ENCODE measurements at places on chromosomes 1 and 21. TPM values are rescaled to one million over a fixed set of nuclear protein-coding genes. Genes with fewer than 3 reads are reported as not detected.

- no peak for DNase-seq
- no peaks in the 10 kb centered on the region for H3K4me1 ChIP-seq
- H3K27me3 ChIP-seq: no peaks in the 10 kb centered on the region
Measured at GRCh38 chr1:112054510-112054909, 65.0 kb upstream of the KCND3 start.

DNA sequence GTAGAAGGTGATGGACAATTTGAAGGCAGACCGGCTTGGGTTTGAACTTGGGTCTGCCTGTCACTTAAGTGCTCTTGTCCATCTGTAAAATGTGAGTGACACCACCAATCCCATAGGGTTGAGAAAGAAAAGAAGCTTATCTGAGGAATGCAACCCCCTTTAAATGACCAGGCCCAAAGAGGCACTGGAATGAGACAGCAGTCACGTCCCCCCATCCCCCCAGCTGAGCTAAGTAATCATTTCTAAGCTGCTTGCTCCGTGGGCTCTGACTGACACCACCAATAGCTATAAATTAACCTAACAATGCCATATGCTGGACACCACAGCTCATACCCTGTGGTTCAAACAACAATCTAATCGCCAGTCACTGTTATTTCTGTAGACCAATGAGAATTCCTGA is 15.1 kb downstream of the LCA5L start:
- H3K4me1 ChIP-seq: peaks cover 17% of the 10 kb centered on the region
- H3K36me3 ChIP-seq: no peaks in the 10 kb centered on the region
- H3K27ac ChIP-seq: no peak overlapping the region
- no peaks in the 10 kb centered on the region for H3K27me3 ChIP-seq
- no peak overlapping the region for H3K4me3 ChIP-seq

DNA sequence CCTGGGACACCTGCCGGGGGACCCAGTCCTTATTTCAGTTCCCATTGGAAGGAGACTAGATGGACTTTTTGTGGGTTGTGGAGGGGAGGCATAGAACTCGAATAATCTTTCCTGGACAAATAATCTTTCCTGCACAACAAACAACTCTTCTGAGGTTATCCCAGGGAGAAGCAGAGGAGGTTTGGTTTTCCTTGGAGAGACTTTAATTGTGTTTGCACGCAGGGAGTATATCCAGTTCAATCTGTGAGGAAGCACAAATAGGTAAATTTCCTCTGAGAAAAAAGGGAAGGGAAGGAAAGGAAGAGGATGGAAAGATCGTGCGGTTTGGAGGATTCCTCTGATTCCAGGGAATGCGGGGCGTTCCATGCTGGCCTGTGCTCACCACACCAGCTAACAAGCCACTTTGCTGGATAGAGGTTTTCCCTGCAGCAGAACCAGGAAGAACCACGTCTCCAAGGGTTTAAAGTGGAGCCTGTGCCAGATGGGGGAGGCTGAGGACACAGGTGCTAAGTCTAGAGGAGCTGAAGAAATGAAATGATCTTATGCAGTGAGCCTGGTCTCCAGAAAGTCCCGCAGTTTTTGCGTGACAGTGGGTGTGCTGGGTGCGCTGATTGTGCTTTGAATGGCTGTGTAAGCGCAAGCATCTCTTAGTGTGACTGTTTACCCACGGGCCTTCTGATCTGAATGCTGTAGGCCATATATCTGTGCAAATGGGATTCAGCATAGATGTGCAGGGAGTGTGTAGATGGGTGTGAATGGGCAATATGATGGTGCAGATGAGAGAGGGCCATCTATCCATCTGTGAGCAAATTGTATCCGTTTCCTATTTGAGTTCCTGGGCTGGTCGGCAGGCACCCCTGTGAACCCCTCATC is 7.6 kb downstream of the PAX7 start:
- H3K27ac ChIP-seq: no peak overlapping the region
- DNase-seq: no peak
- peaks cover 78% of the 10 kb centered on the region for H3K4me1 ChIP-seq
- no peaks in the 10 kb centered on the region for H3K36me3 ChIP-seq
- H3K4me3 ChIP-seq: peak overlapping the region; percentile 20

DNA sequence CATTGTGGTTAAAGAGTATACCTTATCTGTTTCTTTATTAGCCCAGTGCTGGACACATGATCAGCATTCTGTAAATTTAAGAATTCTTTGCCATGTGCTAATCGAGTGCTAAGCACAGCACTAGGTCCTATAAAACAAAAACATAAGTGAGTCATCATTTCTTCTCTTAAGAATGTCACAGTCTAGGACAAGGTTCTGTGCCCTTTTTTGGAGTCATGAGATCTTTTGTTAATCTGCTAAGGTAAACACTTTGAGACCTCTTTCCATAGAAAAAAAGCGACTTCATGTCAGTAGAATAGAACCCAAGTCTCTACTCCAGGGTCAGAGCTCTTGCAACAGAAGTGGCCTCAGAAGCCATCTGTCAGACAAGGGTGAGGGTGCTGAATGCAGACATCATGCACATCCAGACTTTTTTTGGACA is 70.0 kb upstream of the NFIA start:
- peaks cover 39% of the 10 kb centered on the region for H3K4me1 ChIP-seq
- DNase-seq: no peak
- peaks cover 3% of the 10 kb centered on the region for H3K27me3 ChIP-seq

DNA sequence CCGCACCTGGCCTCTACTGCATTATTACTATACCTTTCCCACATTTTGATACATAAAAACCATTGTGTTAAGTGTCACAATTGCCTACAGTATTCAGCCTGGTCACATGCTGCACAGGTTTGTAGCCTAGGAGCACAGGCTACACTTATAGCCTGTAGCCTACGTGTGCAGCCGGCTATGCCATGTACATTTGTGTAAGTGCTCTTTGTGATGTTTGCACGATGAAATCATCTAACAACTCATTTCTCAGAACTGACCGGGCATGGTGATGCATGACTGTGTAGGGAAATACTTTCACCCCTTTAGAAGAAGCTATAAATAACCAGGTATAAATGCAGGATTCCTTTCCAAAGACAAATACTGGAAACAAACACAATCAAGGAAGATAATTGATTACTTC is 12.1 kb downstream of the ERG start:
- H3K27me3 ChIP-seq: no peaks in the 10 kb centered on the region
- H3K4me1 ChIP-seq: peaks cover 63% of the 10 kb centered on the region
- no peak for DNase-seq
- H3K36me3 ChIP-seq: no peaks in the 10 kb centered on the region
- H3K27ac ChIP-seq: no peak overlapping the region

GRCh38 chr1:25858494-25858893 is 763 bp downstream of the AUNIP start:
- peak overlapping the region; percentile 95 for H3K27ac ChIP-seq
- DNase-seq: no peak
- H3K36me3 ChIP-seq: peaks cover 6% of the 10 kb centered on the region
- no peaks in the 10 kb centered on the region for H3K27me3 ChIP-seq
- peaks cover 14% of the 10 kb centered on the region for H3K4me1 ChIP-seq
- H3K4me3 ChIP-seq: peak overlapping the region; percentile 95

DNA sequence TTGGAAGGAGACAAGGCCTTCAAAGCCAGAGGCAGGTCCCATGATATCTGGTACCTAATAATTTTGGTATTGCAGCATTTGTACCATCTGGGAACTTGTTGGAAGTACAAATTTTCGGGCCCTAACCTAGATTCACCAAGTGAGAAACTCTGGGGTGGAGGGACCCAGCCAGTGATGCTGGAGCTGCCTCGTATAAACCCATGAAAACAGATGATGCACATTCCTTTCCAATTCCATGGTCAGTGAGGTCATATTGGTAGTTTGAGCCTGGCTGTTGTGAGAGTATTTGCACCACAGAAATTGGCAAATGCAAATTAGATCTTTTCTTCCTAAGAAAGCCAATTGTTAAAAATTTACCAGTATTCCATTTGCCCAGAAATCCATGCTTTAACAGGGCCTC is 269.6 kb upstream of the PLXNA2 start:
- peaks cover 12% of the 10 kb centered on the region for H3K36me3 ChIP-seq
- no peak overlapping the region for H3K4me3 ChIP-seq
- no peaks in the 10 kb centered on the region for H3K4me1 ChIP-seq
- no peaks in the 10 kb centered on the region for H3K27me3 ChIP-seq

The FAM131C gene
- total RNA-seq: 2.0 TPM

- peak overlapping the region; percentile 53 for H3K27ac ChIP-seq
- H3K4me3 ChIP-seq: no peak overlapping the region
- no peaks in the 10 kb centered on the region for H3K36me3 ChIP-seq
- no peak for DNase-seq
Measured at GRCh38 chr1:3121401-3122210, 52.6 kb downstream of the PRDM16 start.

DNA sequence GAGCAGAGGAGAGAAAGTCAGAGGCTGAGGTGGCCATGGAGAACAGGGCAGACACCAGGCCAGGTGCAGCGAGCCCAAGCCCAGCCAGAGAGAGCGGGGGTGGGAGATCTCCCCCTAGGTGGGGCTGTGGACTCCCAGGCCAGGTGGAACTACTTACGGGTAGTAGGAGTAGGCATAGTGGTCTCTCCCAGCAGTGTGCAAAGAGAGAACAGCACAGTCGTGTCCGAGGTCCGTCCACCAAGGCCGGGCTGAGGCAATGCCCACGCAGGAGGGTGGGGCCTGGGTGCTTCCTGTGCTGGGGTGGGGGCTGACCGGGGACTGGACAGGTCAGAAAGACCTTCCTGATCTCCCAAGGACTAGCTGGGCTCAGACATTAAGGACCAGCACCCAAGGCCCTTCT is 263.7 kb downstream of the PTPRU start:
- peaks cover 12% of the 10 kb centered on the region for H3K36me3 ChIP-seq
- peaks cover 62% of the 10 kb centered on the region for H3K4me1 ChIP-seq
- H3K4me3 ChIP-seq: no peak overlapping the region
- H3K27ac ChIP-seq: peak overlapping the region; percentile 83
- peaks cover 8% of the 10 kb centered on the region for H3K27me3 ChIP-seq
- no peak for DNase-seq

The CA6 gene
- total RNA-seq: not detected

The IPP gene
- 7.4 TPM for total RNA-seq

The AMY1A gene
- not detected for total RNA-seq

The FAM72D gene
- 12.9 TPM for total RNA-seq

- peak overlapping the region; percentile 59 for H3K4me3 ChIP-seq
- H3K4me1 ChIP-seq: peaks cover 41% of the 10 kb centered on the region
- H3K36me3 ChIP-seq: peaks cover 25% of the 10 kb centered on the region
- peak; percentile 62 for DNase-seq
Measured at GRCh38 chr1:42922687-42923366, 35.8 kb downstream of the SLC2A1 start.

GRCh38 chr21:42374864-42375499 is 8.6 kb upstream of the TFF1 start:
- H3K27me3 ChIP-seq: no peaks in the 10 kb centered on the region
- H3K27ac ChIP-seq: no peak overlapping the region
- peaks cover 12% of the 10 kb centered on the region for H3K4me1 ChIP-seq

DNA sequence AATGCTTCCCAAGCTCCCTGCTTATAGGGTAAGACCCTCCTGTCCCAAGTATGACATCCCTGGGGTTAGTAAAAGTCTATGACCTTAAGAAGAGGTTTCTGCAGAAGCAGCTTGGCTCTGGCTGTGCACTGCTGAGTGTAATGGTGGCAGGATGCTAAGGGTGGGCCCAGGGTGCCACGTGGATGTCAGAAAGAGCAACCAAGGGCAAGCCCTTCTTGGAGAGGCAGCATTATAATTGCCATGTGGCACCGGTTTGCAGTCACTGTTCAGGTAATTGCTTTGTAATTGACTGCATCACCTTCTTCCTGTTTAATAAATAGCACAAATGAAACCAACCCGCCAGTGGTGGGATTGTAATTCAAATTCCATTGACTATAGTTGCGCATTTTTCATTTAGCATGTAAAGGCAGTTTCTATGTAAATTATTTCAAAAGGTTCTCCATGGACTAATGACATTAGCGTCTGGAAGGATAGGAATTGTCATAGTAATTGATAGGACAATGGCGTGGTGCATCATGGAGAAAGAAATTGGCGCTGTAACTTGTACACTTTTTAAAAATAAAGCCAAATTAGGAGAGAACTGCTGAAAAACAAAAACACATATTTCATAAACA is 490.6 kb upstream of the VAMP3 start:
- DNase-seq: no peak
- H3K4me1 ChIP-seq: peaks cover 55% of the 10 kb centered on the region
- no peak overlapping the region for H3K27ac ChIP-seq
- no peak overlapping the region for H3K4me3 ChIP-seq

GRCh38 chr1:161973924-161974845 is 49.5 kb downstream of the OLFML2B start:
- H3K27me3 ChIP-seq: no peaks in the 10 kb centered on the region
- no peak for DNase-seq
- no peak overlapping the region for H3K4me3 ChIP-seq
- H3K36me3 ChIP-seq: no peaks in the 10 kb centered on the region

The MRPL37 gene
- total RNA-seq: 143 TPM

The DENND2D gene
- 2.9 TPM for total RNA-seq

- H3K4me1 ChIP-seq: peaks cover 8% of the 10 kb centered on the region
- H3K4me3 ChIP-seq: no peak overlapping the region
- H3K36me3 ChIP-seq: no peaks in the 10 kb centered on the region
Measured at GRCh38 chr1:39086386-39086785, 60.2 kb downstream of the NDUFS5 start.

DNA sequence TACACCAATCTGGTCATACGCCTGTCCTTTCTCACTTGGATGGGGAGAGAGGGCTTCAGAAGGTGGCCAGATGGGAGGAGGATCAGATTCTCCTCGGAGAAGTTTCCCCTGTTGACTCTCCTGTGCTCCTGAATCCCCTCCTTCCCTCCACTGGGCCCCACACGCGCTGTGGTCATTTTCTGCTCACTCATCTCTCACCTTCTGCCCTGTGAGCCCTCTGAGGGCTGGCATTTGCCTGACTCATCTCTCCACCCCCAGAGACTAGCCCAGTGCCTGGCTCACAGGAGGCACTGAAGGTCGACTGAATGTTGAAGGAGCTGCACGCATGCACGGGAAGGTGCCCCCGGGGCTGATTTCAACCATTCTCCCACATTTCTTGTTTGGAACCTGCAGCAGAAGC is 14.2 kb downstream of the ABCA4 start:
- H3K4me1 ChIP-seq: peaks cover 41% of the 10 kb centered on the region
- no peak overlapping the region for H3K4me3 ChIP-seq
- peaks cover 33% of the 10 kb centered on the region for H3K27me3 ChIP-seq
- no peaks in the 10 kb centered on the region for H3K36me3 ChIP-seq

The PTPRC gene
- 0.71 TPM for total RNA-seq

DNA sequence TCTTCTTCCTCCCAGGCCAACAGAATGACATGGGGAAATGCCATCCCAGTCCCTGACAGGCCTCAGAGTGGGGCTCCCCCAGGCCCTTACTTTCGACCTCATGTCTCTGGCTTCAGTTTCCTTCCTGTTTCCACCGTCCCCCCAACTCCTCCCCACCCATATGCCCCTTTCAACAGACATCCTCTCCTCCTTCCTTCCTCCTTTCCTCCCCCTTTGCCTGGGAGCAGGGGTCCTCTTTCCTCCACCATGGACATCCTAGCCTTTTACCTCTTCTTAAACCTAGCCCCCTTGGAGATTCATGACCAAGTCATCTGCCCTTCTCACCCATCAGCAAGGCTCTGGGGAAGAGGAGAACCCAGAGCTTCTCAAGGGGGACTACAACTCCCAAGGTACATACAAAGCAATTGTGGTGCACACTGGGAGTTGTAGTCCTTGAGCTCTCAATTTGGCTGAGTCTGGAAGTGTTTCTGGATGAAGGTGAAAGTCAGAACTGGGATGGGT is 4.0 kb downstream of the ZBTB7B start:
- peaks cover 48% of the 10 kb centered on the region for H3K4me1 ChIP-seq
- DNase-seq: no peak
- H3K4me3 ChIP-seq: no peak overlapping the region

Measured in WTC11 (cell line).